ENCODE measurements at places on chromosomes 16 and 17. TPM values are rescaled to one million over a fixed set of nuclear protein-coding genes. Genes with fewer than 3 reads are reported as not detected.

NLRC3 gene
- 0.87 TPM for total RNA-seq

HSF4 gene
- total RNA-seq = 70.0 TPM

OR3A3 gene
- total RNA-seq = not detected

MED31 gene
- total RNA-seq = 2.2 TPM

CDRT15 gene
- total RNA-seq = not detected

SPPL2C gene
- not detected for total RNA-seq

KRTAP4-11 gene
- total RNA-seq = not detected

KRT24 gene
- not detected for total RNA-seq

COX6A2 gene
- total RNA-seq = not detected

KIF2B gene
- total RNA-seq = not detected

GRCh38 chr16:48790151-48790550, 180.2 kb upstream of the N4BP1 start:
- DNase-seq = no peak

GRCh38 chr17:74851612-74852236, 8.0 kb downstream of the GRIN2C start:
- DNase-seq = no peak

DNA sequence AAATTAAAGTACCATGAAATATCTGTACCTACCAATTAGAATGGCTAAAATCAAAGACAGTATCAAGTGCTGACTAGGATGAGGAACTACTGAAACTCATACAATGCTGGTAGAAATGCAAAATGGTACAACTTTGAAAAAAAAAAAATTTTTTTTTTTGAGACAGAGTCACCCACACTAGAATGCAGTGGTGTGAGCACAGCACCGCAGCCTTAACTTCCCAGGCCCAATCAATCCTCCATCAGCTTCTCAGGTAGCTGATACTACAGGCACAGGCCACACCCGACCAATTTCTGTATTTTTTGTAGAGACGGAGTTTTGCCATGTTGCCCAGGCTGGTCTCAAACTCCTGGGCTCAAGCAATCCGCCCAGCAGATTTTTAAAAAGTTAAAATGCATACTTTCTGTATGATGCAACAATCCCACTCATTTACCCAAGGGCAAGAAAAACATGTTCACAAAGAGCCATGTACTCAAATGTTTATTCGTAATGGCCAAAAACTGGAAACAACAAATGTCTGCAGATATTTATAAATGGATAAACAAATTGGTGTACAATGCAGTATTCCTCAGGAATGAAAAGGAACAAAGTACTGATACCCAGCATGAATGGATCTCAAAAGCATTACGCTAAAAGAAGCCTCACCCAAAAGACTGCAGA, 8.7 kb downstream of the SMURF2 start:
- no peak for DNase-seq

DNA sequence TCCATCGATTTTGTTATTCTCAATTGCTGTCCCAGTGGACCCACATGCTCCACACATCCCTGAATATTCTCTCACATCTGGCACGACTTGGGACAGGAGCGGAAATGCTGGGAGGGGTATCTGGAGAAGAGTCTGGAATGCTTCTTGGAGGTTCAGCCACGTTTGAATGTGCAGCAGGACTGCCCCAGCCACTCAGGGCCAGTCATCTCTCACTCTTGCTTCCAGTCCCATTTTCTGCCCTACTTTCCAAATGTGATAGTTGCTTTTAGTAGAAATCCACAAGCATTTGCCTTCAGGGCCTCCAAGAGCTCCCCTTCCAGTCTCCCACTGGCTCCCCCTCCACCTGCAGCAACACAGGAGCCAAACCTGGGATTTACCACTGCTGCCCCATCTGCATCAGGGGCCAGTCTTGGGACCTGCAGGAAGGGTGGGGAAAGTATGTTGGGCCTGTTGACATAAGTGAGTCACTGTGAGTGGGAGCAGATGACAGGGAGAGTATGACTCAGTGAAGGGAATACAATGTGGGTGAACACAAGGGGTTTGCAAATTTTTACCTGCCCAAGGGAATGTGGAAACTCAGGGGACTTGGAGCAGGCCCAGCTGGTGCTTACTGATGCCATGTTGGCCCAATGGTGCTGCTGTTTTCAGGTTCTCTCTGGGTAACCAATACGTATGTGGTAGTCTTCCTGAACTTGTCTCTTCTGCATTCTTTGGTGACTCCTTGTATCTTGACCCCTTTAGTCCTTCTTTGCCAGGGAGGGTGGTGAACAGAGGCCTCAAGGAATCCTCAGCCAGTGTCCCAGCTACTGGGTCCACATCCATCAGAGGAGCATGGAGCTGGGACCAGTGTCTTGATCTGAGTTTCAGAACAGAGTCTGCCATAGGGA, 78.8 kb upstream of the CRHR1 start:
- no peak for DNase-seq

GRCh38 chr16:84382396-84382795, 14.1 kb downstream of the ATP2C2 start:
- no peak for DNase-seq

DNA sequence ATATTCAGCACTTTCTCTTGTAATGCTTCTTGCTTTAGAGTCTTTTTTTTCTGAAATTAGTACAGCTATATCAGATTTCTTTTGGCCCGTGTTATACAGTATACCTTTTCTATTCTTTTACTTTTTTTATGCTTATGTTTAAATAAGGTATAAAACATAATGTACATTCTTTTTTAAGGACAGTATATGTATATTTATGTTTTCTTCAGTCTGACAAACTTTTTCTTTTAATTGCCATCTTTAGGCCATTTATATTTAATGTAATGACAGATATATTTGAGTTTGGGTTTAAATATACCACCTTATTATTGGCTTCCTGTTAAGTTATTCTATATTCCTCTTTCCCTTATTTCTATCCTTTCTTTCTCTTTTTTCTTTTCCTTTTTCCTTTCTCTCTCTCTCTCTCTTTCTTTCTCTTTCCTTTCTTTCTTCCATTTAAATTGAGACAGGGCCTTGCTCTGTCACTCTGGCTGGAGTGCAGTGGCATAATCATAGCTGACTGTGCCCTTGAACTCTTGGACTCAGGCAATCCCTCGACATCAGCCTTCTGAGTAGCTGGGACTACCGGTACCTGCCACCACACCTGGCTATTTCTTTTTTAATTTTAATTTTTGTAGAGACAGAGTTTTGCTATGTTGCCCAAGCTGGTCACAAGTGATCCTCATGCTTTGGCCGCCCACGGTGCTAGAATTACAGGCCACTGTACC, 61.7 kb downstream of the WWOX start:
- DNase-seq = no peak

GRCh38 chr16:56607109-56607618, 1.2 kb upstream of the MT2A start:
- DNase-seq = peak; percentile 58

DNA sequence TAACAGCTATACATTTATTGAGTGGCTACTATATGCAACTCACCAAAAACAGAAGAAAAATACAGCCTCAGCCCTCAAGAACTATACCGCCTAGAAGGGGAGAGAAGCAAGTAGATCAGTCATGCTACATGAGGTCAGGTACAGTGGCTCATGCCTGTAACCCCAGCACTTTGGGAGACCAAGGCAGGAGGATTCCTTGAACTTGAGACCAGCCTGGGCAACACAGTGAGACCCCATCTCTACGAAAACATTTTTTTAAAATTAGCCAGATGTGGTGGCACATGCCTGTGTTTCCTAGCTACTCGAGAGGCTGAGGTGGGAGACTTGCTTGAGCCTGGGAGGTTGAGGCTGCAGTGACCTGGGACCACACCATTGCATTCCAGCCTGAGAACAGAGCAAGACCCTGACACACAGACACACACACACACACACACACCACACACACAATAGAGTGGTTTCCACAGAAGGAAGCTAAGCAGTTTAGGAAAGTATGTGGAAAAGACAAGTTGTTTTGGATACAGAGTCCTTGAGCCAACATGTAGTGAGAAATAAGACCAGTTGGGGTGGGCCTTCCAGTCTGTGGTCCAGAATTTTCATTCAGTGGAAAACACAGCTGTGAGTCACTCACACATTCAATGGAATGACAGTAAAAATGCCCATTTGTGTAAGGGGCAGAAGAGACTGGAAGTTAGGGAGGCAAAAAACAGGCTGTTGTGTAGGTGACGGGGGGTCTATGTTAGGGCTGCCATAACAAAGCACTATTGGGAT, 10.7 kb upstream of the SNTB2 start:
- no peak for DNase-seq

GRCh38 chr16:5044011-5044540, 10.3 kb upstream of the NAGPA start:
- peak; percentile 9 for DNase-seq

- no peak for DNase-seq
Observed at GRCh38 chr16:1906846-1907165, 11.4 kb downstream of the HS3ST6 start.

- DNase-seq = no peak
Observed at GRCh38 chr16:89936508-89936907, 12.0 kb upstream of the DEF8 start.

GRCh38 chr17:65527857-65528591, 33.4 kb downstream of the AXIN2 start:
- no peak for DNase-seq

GRCh38 chr17:29615048-29615385, 7.7 kb downstream of the CORO6 start:
- DNase-seq = no peak

DNA sequence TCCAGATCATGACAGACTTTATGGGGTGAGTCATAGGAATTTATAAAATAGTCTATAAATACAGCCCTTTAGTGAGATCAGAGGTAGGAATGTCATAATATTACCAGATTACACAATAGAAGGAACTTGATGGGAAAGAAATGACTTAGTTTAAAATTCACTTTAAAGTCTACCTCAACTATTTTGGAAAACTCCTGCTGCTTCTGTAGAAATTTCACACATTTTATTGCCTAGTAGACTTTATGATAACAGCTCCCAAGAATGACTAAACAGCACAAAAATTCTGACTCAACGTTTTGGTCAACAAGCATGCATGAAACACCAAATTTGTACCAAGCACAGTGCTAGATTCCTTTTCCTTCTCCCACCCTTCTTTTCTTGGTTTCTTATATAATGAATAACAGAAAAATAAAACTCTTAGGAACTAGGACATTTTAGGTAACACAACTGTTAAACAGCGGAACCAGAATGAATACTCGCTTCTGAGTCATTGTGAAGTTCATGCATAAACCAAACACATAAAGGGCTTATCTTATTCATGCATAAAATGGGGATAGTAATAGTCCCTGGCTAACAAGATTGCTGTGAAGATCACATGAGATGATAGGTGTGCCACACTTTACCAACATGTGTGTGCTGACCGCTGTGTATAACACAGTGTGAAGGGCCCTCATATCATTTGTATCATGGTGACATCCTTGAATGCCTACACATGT, 243.9 kb downstream of the CDH8 start:
- no peak for DNase-seq

DNA sequence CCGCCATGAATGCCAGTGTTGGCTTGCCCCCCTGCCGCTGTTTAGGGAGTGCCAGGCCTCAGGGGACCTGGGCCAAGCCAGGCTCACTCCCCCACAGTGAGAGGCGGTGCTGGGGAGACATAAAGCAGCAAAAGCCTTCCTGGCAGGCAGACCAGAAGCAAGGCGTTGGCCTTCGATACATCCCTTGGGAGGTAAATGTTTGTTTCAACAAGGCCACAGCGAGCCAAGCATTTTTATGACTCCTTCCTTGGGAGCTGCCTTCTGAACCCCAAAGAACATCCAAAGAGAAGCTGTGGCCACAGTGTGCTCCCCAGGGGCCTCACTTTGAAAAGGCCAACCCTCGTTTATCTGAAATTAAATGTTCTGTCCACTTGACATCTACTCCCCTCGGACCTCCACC, 119.7 kb upstream of the CIBAR2 start:
- DNase-seq = no peak

DNA sequence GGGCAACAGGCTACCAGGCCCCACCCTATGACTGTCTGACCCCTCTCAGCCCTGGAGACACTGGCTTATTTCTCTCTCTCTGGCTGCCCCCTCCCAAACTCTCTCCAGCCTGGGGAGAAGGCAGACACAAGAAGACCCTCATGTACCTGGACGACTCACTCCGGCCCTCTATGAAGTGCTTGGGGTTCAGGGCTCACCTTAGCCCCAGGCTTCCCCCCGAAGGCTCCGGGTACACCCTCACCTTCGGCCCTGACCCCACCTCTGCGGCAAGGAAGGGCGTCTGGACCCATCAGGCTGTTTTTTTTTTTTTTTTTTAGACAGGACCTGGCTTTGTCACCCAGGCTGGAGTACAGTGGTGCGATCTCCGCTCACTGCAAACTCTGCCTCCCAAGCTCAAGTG, 906 bp upstream of the CARMIL2 start:
- DNase-seq = no peak

- DNase-seq = no peak
Observed at GRCh38 chr17:68255151-68255550, 7.3 kb downstream of the AMZ2 start.

GRCh38 chr16:5430598-5430997, 333.0 kb upstream of the EEF2KMT start:
- no peak for DNase-seq

- no peak for DNase-seq
Observed at GRCh38 chr16:86821895-86822294, 243.5 kb downstream of the FOXL1 start.

GRCh38 chr16:77849646-77850258, 61.4 kb downstream of the VAT1L start:
- DNase-seq = no peak

DNA sequence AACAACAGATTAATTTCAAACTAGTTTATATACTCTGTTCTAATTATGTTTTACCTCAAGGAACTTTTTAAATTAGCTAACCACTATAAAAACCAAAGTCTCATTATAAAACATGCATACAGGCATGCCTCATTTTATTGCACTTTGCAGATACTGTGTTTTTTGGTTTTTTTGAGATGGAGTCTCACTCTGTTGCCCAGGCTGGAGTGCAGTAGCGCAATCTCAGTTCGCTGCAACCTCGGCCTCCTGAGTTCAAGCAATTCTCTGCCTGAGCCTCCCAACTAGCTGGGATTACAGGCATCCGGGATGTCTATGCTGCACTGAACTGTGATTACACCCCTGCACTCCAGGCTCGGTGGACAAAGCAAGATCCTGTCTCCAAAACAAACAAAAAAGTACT, 8.8 kb upstream of the JPT1 start:
- DNase-seq = peak; percentile 14

DNA sequence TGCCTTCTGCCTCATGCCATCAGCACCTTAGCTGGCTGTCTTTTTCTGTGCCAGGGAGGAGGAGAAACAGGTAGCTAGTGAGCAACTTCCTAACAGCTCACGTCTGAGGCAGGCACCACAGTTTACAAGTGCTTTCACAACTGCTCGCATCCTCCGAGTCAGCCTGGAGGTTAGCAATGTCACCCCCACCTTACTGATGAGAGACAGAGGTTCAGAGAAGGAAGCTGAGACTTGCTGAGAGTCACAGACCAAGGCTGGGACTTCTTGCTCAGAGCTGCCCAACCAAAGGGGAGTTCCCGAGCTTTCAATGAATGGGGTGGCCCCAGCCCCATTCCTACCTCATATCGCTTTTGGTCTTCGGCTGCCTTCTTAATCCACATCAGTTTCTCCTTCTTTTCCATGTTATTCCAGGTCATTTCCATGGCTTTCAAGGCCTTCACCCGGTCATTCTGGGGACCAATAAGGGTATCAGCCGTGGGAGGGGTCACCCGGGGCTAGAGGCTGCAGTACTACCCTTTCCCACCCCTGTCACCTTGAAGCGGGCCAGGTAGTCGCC, 9.6 kb downstream of the UBTF start:
- no peak for DNase-seq

All from pancreas (tissue), 10 donors.